ENCODE measurements at places on chromosomes 7 and 10.
A peak's percentile ranks its signal among the peaks of the same experiment; 100 is the strongest.

DNA sequence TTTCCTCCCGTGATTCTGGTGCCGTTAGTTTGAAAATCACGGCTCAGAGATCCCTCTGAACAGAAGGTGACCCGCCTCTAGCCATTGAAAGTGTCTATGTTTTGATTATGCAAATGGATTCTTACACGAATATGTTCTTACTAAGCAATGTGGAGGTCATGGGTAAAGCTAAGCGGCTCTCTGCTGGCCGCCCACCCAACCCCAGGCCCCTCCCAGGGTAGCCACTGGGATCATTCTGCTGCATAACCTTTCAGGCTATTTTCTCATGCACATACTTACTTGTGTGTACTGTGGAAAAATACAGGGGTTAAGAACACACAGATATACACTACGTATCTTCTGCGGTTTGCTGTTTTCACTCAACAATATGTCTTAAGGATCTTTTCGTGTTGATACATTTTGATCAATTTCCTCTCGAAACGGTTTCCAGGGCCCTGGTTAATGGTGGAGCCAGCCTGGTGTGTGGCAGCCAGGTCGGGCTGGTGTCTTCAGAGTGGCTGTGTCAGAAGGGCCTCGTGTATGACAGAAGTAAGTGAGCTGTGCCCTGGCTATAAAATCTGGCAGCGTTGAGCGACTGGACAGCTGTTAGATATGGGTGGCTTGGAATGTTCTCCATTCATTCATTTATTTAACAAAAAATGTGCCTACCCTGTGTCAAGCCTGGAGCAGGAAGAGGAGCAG, 29.9 kb downstream of the ZNF783 start:
- DNase-seq = no peak

DNA sequence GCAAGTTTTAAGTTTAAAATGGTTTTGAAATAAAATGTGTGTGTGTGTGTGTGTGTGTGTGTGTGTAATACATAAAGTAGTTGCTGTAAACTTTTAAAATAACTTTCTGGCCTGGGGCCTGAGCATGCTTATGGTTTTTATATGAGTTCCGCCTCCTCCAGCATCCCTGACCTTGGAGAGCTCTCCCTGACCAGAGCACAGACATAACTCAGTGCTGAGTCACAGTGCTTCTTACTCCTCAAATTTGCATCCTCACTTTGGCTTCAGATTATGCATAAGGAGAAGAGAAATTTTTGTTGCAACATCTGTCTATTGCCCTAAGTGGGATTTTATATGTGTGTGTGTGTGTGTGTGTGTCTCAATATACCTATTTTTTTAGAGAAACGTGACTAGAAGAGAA, 200.8 kb downstream of the ELMO1 start:
- DNase-seq = no peak

GRCh38 chr7:105811189-105811847, 65.1 kb downstream of the ATXN7L1 start:
- DNase-seq = no peak

- DNase-seq = no peak
Observed at GRCh38 chr7:123348690-123349089, 148.9 kb upstream of the SLC13A1 start.

DNA sequence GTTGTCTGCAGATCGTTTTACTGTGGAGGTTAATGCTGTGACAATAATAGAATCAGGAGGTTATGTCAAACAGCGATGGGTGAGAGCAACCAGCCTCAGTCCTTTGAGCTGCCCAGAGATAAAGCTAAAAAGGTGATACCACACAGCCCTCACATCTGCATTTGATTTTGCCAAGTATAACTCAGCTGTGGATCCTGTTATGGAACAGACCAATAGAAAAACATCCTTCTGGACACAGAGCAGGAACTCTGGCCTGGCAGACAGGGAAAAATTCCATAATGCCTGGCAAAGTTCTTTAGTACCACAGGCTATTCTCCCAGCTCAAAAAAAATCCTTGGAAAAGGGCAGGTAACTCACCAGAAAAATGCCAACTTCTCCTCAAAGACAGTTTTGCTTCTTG, 87.1 kb upstream of the PDLIM1 start:
- no peak for DNase-seq

GRCh38 chr10:71966046-71967004, 2.1 kb downstream of the CHST3 start:
- DNase-seq = no peak

DNA sequence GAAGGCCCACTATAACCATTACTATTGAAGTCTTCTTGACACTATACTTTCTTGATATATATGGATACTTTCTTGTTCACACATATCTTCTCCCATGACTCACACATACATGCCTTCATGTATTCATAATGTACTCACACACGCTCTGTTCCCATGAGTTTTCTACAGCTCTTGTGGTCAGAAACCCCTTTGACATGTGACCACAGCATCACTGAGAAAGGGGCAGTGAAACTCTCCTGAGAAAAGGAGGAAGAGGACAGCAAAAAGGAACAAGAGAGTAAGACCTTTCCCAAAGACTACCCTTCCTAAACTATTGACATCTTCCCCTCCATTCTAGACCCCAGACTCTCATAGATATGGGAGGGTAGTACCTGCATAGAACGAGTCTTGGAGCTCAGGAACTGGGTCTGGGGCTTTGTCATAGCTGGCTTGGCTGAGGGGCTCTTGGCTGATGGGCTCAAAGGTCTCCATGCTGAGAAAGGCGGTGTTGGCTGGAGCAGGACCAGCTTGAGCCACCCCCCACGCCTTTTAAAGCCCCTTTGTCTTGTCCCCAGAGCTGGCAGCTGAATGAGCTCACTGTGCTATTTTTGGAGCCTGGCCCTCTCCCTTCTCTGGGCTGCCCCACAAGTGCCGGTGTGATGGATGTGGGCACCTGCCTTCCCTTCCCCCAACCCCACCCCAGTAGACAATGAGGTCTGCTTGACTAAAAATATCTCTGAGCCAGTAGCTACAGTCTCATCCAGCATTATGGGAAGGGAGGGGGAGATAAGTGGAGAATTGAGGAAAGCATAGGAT, 5.1 kb downstream of the SYNPO2L start:
- no peak for DNase-seq

DNA sequence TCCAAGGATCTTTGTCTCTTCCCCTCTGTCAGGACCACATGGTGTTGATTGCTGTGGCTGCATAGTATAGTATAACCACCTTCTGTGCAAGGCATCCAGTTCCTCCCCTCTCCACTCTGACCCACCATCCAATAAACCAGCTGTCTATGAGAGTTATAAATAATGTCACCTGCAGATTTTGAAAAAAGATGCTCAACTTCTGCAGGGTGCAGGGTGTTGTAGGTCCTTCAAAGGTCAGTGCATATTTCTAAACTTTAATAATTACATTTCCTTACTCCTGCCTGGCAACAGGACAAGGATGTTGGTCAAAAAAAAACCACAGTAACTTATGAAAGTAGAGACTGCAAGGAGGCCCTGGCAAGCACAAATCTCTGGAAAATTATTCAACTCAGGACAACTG, 166.2 kb downstream of the PKD1L1 start:
- DNase-seq = no peak

DNA sequence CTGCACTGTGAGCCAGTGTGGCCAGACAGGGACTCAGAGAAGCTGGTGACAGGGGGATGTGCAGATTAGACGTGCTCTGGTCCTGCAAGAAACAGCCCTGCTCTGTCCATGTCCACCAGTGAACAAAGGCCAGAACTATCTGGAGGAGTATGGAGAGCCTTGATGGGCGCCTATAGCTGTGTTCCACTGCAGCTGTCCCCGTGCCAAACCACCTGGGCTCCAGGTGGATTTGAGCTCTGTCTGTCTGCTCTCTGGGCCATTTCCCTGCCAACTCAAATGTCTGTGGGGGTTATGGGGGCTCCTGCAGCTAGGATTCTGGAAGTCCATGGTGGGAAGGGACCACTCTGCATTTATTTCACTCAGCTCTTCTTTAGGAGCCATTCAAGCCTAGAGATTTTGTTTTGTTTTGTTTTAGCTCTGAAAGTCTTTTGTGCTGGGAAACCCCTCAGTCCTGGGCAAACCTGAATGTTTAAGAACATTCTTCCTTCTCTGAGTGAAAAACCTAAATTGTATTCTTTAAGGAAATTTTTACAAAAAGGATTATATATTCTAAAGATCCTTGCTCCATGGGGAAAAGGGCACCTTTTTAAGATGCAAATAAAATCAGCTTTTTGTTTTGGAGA, 1039.5 kb upstream of the SORCS1 start:
- no peak for DNase-seq

DNA sequence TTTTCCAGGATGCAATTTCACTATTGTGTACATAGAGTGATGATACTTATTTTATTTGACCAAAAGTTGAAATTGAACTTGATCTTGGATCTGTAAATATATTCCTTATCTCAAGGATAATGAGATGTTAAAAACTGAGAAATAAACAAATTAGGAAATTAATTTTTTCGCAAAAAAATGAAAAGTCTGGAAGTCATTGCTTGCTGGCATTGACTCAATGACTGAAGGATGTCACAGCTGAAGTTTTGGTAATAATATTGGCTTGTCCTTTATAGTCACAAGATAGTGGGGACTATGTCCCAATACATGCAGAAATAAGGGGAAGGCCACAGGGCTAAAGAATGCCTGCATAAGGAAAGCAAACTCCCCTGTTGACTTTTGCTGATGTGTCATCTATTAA, 92.8 kb downstream of the FOXP2 start:
- DNase-seq = no peak

DNA sequence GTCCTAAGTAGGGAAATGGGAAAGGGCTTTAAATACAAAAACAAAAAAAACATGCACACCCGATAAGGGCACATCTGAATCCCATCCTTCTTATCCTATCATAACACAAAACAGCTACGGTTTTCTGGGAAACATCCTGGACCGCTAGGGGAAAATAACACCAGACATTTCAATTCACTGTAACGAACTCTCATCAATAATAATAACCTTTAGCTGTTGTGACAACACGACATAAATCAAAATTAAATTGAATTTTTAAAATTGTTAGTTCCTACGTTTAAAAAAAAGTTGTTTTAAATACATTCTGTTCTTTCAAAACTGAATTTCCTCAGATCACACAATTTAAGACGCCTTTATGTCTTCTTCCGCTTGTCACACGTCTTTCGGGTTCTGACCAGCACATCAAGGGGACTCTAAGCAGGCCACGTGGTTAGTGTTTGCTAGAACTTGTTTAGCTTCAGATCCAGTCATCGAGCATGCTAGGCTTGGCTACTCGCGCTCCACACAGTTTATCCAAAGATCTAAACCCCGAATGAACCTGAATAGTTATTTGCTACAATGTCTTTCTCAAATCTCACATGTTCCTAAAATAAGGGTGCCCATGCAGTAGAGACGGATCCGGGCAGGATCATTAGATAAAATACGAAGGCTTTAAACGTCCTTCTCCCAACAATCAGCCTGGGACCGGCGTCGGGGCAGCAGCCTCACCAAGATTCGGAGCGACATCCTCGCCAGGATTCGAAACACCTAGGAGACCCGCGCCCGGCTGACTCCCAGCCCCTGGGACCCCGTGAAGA, 839 bp downstream of the IKZF5 start:
- DNase-seq = peak; percentile 75

GRCh38 chr10:95908450-95908849, 675 bp downstream of the CC2D2B start:
- no peak for DNase-seq

- DNase-seq = no peak
Observed at GRCh38 chr10:130353928-130354572, 217.9 kb downstream of the GLRX3 start.

GRCh38 chr7:129433847-129434674, at the start of gene STRIP2:
STRIP2 (plus strand) TSS chr7:129434432; CDS start chr7:129434473, 41 bp downstream.
- peak; percentile 94 for DNase-seq

DNA sequence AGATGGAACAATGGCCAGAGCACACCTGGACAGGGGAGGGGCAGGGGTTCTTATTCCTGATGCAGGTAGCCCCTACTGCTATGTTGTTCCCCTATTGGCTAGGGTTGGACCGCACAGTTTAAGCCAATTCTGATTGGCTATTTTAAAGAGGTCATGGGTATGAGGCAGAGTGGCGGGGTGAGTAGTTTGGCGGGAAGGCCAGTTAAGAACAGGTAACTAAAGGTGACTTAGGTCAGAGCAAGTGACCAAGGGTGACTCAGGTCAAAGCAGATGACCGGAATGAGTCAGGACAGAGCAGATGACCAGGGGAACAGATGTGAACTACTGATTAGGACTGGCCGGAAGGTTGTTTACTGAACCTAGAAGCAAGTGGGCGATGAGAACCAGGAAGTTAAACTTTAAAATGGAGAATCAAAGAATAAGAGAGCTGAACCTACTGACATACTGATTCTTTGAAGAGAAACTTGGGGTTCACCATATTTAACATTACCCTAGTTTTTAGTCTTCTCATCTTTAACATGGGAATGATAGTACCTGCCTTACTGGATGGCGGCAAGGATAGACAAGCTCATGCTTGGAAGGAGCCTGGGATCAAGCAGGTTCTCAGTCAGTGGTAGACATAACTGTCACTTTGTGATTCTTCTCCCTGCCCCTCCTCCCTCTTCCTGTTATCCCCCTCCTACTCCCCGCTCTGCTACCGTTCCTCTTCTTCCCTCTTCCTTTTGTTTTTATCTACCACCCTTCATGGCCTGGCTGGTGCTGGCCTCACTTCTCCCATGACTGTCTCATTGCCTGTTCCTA, 55.0 kb downstream of the CCNY start:
- DNase-seq = peak; percentile 45

GRCh38 chr10:119633538-119634218, 17.5 kb upstream of the BAG3 start:
- no peak for DNase-seq

DNA sequence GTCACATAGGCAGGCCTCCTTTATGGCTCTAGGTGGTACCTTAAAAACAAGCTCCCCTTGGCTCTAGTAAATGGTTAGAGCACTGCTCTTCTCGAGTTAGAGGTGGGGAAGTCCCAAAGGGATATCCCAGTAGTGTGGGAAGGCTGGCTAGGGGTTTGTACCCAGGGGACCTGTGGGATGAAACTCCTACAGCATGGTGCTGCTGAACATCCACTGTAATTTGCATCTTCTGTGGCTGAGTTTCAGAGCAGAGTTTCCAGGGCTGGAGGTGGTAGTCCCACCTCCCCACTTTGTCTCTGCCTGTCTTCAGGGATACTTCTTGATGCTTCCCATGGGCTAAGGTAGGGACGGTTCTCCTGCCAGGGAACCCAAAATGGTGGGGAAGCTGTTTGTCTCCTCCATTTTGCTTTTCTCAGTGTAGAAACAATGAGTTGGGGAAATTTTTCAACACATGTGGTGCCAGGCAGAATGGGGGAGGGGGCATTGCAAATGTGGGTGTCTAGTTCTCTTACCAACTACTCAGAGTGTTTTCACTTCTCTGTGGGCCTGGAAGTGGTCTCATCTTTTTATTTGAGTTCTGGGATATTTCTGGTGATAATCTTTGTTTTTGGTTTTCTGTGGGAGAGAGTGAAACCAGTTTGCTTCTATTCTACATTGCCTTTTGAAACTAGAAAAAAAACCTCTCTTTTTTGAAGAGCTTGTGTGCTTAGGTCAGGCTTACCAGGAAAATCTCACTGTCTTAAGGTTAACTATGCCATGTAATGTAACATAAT, 36.3 kb downstream of the SCART1 start:
- no peak for DNase-seq

All from erythroblast (primary cell).